ENCODE measurements at places on chromosomes 16 and 17.
A peak's percentile ranks its signal among the peaks of the same experiment; 100 is the strongest.

- DNase-seq, result no peak
Observed at GRCh38 chr17:32636598-32637218, 149.9 kb downstream of the CDK5R1 start.

DNA sequence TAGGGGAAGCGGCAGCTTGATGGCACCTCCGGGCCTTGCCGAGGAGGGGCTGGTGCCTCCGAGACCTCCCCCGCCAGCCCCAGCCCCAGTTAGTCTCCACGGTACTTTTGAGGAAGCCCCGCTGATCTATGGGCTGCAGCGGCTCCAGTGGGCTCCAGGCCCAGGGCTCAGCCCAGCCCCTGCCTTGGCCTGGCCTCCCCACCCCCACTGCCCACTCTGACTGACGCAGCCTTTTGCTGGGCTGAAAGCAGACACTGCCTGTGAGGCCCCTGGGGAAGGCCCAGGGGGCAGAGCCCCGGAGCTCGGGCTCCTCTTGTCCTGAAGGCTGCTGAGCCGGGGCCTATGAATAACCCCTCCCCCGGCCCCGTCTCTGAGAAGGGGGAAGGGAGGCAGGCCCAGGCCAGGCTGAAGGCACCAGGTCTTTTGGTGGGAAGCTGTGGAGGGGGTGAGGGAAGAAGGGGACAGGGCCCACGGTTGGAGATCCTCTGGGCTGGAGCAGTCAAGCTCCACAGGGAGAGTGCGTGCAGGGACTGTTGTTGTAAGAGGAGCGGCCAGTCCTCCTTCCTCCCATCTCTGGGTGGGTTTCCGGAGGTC is 7.5 kb upstream of the SMTNL2 start:
- DNase-seq, result peak; percentile 54

DNA sequence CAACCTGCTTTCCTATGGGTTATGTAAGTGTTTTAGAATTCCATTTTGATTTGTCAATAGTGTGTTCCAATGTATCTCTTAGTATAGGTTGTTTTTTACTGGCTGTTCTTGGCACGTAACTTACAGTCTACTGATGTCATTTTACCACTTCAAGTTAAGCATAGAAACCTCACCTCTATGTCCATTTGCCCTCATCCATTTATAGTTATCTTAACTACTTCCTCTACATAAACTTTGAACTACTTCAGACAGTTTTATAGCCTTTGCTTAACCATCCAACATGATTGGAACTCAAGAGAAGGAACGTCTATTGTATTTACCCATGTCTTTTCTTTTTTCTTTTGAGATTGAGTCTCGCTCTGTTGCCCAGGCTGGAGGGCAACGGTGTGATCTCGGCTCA is 64.5 kb upstream of the GNG13 start:
- DNase-seq, result no peak

DNA sequence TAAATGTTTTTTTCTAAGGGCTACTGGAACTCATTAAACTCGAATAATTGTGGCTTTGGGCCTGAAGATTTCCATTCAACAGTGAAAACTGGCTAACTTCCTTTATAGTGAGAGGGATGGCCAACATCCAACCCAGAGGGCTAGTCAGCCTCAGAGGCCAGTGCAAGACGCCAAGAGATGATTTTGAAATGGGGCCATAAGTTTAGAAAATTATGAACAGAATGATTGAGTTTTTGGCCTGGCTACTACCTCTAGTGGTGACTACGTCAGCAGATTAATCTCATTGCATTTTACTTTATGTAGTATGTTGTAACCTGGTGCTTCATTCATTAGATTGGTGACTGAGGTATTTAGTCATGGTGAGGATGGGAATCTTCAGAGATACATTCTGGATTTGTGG is 28.4 kb downstream of the HAPSTR1 start:
- DNase-seq, result no peak

- no peak for DNase-seq
Observed at GRCh38 chr17:39867880-39868553, at the start of gene ZPBP2. Gene ZPBP2, plus strand, starts transcription at chr17:39868202. Its CDS starts 153 bp downstream, at chr17:39868355.

DNA sequence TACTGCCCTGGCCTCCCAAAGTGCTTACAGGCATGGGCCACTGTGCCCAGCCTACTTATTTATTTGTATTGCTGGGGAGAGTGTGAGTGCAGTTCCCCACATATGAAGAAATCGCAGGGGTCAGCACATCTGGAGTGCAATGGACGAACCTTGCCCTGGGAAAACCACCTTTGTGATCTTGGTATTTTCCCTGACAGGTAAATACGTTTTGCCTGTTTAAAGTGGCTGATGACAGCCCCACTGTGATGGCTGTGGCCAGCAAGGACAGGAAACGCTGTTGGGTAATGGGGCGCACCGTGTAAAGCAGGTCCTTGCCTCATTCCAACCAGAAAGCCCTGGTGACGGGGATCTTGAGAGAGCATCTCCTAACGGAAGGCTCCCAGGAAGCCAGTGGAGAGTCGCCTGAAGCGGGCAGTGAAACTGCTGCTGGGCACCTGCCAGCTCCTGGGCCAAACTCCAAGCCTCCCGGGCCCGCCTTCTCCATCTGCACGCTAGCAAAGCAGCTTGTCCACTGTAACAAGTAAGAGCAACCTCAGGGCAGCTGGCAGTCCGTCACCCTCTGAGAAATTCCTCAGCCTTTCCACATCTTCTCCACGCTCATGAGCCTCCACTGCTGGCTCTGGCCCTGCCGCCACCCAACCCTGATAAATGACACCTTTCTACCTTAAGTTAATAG is 17.5 kb downstream of the EMC8 start:
- DNase-seq, result no peak

- DNase-seq, result no peak
Observed at GRCh38 chr17:50150354-50151040, at the start of gene PPP1R9B. Gene PPP1R9B, minus strand, starts transcription at chr17:50150677. Its CDS starts 164 bp downstream, at chr17:50150513.

- no peak for DNase-seq
Observed at GRCh38 chr17:31398381-31399311, 7.2 kb downstream of the RAB11FIP4 start.

DNA sequence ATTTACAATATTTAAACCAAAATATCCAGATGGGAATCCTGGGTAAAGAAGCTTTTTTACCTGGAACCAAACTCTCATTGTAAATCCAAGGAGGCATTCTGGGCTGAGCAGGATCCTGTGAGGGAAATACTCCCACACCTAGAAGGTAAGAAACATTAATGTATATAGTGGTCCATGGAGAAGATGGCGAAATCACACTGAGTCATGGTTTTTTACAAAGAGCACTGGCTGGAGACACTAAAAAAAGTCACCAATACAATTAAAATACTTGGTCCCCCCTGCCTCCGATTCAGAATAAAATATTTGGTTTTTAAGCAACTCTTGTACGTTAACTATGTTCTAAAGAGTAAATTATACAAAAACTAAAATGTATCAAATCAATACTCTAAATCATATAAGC is 32.9 kb downstream of the SYNRG start:
- DNase-seq, result no peak

DNA sequence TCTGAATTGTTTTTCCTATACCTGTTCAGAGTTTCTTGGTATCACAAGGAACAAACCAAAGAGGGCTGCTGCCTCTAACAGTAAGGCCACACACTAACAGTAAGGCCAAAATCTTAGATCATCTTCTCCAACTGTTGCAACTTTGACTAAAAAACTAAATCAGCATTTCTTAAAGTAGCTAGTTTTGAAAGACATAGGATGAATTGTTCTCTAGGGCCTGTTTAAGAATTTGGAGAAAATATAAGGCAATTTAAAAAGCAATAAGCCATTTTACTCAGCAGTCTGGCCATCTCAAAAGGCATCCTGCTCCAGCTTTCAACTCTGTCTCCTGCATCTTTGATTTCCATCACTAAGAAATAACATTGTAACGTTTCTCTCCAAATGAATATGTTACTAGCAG is 105.0 kb upstream of the MON1B start:
- no peak for DNase-seq

DNA sequence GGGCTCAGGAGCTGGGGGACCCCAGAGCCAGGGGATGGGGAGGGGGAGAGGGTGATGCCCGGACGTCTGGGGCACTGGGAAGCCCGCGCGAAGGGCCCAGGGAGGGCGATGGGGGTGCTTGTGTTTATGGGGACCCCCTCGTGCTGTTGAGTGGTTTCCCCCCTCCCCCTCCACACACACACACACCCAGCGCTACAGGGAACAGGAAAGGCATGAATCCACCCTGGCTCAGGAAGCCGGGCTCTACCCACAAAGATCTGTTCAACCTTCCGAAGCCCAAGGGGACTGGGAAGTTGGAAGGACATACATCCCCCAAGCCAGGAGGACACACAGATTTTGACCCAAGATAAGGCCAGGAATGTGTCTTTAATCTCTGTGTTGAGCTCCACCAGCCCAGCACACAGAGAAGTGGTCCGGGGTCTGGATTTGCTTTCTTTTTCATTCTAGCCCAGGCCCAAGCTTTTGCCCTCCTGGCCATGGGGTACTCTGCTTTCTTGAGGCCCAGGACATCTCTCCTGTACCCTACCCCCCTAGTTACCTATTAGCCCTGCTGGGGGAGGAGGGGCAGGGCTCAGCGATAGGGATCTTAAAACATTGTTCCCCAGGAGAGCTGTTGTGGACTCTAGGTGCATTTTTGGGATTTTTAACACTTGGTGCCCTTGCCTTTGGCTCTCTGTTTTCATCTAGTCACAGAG is 1.2 kb downstream of the UBALD2 start:
- no peak for DNase-seq

GRCh38 chr16:66575060-66575459 is 4.2 kb upstream of the CMTM2 start:
- DNase-seq, result no peak
